IMR-90 (cell line): ENCODE measurements at places on chromosomes 2 and 18. TPM values are rescaled to one million over a fixed set of nuclear protein-coding genes. Genes with fewer than 3 reads are reported as not detected.

DNA sequence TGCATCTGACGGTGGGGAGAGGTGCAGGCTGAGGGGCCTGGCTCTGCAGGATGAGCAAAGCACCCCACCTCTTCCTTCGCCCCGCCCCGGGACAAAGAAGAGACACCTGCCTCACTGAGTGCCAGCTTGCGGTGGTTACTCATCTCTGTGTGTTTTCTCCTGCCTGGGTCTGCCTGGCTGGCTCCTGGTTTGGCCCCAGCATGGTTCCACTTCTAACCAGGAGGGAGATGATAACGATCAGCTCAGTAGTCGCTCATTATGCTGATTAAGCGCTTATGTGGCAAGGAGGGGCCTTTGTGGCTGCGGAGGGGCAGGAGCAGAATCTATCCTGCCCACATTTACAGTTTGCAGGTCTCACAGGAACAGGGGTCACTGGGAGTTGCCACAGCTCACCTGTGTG is 68.7 kb upstream of the EDAR start:
- DNase-seq = no peak

TTN gene
- polyA plus RNA-seq = 0.02 and 0.03 TPM in 2 replicates

NBAS gene
- polyA plus RNA-seq = 20.4 and 22.3 TPM in 2 replicates

IL1F10 gene
- not detected in 2 replicates for polyA plus RNA-seq

DNA sequence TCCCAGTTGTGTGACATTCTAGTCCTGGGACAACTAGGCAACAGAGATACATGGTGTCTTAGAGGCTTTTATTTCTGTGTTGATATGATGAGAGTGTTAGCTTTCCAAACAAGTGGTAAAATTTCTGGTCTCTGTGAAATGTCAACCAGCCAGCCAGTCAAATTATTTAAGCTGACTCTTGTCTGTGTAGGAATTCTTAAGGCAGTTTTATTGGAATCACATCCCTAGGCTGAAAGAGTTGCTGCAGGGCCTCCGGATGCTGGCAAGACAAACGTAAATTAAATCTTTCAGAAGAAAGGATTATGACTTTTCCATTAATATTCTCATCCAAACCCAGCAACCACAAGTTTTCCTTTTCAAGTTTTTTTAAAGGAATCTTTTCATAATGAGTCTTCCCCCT is 44.6 kb downstream of the SERPINB7 start:
- DNase-seq = no peak

DNA sequence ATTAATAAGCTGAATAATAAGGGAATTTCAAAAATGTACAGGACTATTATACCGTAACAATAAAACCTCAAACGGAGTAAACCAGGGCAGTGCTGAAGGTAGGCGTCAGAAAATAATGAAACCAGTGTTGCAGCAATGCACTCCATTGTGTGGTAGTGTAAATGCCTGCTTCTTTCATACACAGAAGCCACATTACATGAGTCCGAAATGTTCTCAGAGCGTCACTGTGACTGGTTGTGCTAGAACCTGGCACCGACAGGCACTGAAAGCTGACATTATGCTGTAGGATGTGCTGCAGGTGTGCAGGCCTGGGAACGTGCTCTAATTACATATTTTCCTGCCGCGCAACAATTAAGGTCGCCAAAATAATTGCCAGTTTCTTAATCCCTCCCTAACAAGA is 53.3 kb downstream of the ZEB2 start:
- no peak for DNase-seq

DNA sequence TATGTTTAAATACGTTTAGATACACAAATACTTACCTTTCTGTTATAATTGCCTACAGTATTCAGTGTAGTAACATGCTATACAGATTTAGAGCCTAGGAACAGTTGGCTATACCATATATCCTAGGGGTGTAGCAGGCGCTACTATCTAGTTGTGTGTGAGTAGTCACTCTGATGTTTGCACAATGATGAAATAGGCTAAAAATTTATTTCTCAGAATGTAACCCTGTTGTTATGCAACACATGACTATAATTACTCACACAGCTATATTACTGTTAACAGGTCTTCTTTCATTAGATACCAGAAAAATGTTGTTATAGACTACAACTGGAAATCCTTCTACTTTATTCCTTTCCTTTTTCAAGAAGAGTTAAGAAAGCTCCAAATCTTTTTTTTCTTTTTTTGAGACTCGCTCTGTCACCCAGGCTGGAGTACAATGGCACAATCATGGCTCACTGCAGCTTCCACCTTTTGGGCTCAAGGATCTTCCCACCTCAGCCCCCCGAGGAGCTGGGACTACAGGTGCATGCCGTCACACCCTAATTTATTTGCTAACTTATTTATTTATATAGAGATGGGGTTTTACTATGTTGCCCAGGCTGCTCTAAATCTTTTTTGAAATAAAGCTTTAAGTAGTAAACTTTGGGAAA is 48.5 kb downstream of the C2orf74 start:
- DNase-seq = peak; percentile 87

PIEZO2 gene
- polyA plus RNA-seq = 2.2 and 2.4 TPM in 2 replicates

- DNase-seq = no peak
Observed at GRCh38 chr2:163474889-163475288, 260.9 kb downstream of the FIGN start.

DNA sequence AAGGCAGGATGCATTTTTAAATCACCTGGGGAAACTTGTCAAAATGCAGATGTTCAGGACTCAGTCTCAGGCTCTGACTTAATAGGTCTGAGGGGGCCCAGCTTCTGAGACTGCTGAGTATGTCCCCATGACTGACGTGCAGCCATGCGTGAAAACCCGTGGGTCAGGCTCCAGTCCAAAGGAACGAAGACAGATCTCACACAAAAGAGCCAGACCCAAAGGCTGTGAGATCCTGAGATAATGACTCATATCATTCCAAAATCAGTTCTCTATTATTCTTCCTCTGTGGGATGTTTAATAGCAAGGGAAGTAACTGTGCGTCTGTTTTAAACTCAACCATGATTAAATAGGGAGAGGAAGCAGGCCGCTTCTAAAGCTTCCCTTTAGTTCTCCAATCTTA is 107.4 kb upstream of the ACAA2 start:
- no peak for DNase-seq

DNA sequence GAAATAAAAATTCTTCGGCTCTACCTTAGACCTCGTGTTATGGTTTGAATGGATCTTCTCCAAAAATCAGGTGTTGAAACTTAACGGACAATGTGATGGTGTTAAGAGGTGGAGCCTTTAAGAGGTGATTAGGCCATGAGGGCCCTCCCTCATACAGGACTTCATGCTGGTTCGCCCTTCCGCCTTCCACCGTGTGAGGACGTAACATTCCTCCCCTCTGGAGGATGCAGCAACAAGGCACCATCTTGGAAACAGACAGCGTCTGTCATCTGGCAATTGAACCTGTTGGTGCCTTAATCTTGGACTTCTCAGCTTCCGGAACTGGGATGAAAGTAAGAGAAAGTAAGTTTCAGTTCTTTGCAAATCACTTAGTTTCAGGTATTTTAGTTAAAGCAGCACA is 126.3 kb upstream of the SPRED2 start:
- DNase-seq = no peak

DNA sequence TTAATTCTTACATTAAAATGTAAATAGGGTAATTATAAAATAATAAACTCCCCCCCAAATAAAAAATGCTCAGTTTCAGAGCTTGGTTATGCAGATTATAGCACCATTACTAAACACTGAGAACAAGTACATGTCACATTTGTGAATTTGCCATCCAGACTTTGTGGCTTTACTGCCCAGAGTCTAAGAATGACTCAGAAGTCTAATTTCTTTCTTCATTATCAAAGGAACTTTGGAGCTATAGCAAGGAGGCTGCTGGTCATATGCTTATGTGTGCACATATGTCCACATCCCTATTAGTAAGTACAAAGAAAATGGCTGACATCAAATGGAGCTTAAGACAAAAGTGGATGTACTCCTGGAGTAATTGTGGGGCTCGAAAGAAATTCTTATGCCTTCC is 248.5 kb upstream of the SESTD1 start:
- DNase-seq = peak; percentile 2

GRCh38 chr2:173808718-173809117 is 156.5 kb downstream of the SP3 start:
- no peak for DNase-seq

DNA sequence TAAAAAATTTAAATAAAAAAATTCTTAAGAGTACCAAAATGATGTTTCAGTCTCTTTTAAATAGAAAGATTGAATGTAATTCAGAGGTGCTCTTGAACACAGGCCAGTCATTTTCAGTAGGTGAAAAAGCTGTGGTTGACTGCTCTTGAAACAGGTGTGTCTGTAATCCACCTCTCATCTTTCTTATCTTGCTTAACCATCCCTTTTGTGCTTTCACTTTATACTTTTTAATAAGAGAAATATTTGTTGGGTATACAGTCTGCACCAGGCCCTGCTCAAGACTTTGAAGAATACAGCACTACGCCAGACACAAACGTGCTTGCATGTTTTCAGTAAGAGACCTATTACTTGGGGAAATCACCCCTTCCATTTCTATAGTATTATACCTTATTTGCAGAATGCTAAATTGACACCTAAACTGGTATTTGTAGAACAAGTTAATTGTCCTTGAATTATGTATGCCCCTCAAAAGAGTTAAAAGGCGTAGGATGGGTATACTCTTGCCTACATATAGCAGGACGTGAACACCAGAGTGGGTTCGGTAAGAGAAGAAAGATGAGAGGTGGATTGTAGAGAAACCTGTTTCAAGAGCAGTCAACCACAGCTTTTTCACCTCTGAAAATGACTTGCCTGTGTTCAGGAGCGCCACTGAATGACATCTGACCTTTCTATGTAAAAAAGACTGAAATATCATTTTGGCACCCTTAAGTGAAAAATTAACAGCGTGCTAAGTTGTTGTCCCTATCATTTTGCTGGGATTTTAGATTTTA is 4.0 kb upstream of the RTN4 start:
- DNase-seq = no peak

GRCh38 chr2:206001912-206002311 is 84.1 kb downstream of the INO80D start:
- peak; percentile 16 for DNase-seq

DNA sequence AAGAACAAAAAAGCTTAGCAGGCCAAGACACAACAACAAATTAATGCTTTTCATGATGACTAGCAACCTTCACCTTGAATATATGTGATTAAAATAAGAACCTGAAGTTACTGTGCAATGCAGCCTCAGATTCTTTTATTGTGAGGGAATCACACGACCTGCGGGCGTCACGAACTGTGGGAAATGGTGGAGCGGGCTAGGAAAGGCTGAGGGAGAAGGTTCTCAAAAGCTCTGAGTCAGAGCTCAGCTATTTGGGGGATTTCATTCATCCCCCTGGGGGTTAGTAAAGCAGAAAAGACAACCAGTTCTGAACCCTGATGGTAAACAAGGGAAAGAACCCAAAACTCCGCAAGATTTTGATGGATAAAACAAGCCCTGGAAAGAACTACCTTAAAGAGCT is 89.3 kb upstream of the NCKAP5 start:
- DNase-seq = peak; percentile 41

ZBTB7C gene
- polyA plus RNA-seq = not detected in 2 replicates

GRCh38 chr2:12320991-12321641 is 395.6 kb upstream of the TRIB2 start:
- DNase-seq = peak; percentile 98

PLEKHH2 gene
- 2.6 and 3.3 TPM in 2 replicates for polyA plus RNA-seq

EPB41L3 gene
- polyA plus RNA-seq = 36.6 and 39.9 TPM in 2 replicates

GRCh38 chr18:63317556-63317946 is 2.0 kb downstream of the BCL2 start:
- DNase-seq = no peak

FOSL2 gene
- 46.3 and 51.1 TPM in 2 replicates for polyA plus RNA-seq

DNA sequence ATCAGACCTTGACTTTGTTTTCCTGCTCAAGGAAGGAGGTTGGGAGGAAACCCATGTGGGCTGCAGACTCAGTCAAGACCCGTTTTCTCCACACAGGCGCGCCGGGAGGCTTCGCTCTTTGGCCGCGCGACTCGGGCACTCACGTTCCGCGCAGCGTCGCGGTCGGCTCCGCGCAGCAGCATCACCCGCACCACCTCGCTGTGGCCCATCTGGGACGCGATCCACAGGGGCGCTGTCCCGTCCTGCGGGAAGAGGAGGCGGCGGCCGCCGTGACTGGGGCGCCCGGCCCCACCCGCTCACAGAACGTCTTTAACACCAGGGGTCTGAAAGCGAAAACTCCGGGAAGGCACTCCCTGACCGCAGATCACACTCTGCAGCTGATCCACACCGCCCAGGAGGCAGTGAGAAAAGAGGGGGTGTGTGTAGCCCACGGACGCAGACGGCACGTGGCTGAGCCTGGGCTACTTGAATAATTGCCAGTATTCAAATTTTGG is 33.1 kb upstream of the NPC1 start:
- DNase-seq = no peak

DNA sequence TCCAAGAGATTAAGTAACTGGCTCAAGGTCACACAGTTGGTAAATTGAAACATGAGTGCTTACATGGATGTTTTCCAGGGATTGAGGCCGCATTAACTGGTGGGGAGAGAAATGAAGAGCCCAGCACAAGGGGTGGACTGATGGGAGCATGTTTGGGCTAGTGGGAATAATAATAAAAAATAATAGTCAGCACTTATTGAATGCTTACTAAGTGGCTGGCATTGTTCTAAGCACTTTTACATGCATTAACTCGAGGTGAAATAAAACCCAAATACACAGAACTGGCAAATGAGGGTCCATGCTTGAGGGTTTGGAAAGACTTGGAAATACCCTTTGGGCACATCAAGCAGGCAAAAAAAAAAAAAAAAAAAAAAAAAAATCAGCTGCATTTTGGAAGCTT is 34.0 kb upstream of the CDK5R2 start:
- DNase-seq = no peak
